GM12865 (cell line): ENCODE measurements at places on chromosomes 12 and 14.

GRCh38 chr12:121443193-121443870 lies 43.4 kb downstream of the RNF34 start:
- DNase-seq = peak; percentile 68

GRCh38 chr12:25590011-25590721 lies 37.1 kb upstream of the LMNTD1 start:
- no peak for DNase-seq

DNA sequence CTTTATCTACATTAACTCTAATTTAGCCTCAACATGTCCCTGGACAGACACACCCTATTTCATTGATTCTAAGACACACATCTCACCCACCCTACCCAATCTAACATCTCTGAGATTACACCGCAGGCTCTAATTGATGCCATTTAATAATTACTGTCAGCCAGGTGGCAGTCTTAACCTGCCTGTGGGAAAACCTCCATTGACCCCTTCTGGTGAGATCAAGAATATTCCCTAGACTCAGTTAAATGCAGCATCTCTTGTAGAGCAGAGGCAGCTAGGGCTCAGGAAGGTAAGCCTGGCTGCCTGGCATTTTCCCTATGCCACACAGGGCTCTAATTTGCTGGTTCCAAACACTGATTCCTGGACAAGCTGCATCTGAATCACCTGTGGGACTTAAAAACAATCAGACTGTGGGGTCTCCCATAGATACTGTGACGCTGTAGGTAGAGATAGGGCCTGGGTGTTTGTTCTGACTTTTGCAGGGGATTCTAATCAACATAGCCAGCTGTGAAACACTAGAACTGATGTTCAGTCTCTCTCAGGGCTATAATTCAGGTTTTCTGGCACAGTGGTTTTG lies 14.3 kb downstream of the MCRS1 start:
- DNase-seq = peak; percentile 48

GRCh38 chr14:64639340-64639821 lies 64.8 kb upstream of the PLEKHG3 start:
- peak; percentile 58 for DNase-seq

GRCh38 chr12:3206536-3207072 lies 129.4 kb downstream of the TSPAN9 start:
- no peak for DNase-seq
